ENCODE measurements at places on chromosomes 7 and 10.

DNA sequence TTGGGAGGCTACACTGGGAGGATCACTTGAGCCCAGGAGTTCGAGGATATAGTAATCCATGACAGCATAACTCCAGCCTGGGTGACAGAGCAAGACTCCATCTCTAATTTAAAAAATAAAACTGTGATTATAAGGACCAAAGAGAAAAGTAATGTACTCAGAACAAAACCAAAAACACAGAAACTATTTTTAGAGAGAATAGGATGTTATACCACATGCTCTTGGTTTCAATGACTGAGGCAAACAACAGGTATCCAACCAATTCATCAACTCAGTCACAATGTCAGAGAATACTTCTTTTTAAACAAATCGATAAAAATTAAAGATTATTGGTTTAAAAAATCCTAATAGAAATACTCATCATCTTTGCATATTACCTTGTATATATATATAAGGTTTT lies 186.7 kb downstream of the TPK1 start:
- DNase-seq, result no peak

DNA sequence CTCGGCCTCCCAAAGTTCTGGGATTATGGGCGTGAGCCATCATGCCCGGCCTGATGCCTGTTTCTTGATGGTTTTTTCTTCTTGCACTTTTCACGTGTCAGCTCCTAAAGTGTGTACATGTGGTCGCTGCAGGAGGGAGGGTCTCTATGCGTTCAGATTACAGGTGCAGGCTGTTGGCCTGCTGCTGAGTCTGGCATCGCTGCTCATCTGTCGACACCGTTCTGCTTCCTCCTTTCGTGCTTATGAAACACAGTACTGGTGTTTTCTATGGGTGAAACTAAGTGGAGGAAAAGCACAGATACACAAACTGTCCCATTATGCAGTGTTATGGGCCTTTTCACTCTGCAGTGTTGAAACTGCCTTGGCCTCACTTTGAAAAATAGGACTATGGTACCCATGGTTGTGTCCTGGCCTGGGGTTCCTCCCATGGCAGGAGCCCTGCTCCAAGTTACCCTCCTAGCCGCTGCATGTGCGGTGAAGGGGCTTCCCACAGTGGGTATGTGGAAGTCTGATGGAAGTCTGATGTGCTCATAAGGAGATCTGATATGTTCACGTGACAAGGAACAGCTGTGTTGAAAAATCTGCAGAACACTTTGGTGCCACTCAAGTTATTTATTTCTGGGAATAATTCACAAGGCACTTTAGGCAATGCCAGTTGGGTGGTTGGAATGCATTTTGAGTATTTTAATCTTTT lies 23.5 kb downstream of the OGDH start:
- no peak for DNase-seq

DNA sequence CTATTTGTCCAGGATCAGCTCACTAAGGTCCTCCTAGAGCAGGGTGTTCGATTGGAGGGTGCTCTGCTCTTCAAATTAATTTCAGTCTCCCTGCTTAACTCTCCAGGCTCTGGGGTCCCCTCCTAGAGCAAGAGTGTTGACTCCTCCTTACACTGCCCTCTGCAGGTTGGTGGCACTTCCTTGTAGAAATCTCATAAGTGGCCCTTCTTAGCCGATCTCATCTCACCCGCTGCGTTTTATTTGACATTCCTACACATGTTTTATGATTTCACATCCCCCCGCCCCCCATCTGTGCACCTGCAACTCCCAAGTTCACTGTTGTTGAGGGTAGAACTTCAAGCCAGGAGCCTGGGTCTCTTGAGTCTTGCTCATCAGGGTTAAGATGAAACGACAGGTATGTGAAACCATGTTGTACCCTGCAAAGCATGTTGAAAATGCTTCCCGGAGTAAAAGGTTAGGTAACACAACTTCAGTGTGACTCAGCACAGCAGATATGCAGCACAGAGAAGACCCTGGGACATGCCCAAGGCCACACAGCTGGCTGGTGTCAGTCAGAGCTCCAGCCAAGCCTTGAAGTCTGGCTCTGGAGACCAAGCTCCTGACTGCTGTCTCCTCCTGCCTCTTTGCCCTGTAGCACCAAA lies 171.2 kb downstream of the PRKAG2 start:
- DNase-seq, result no peak

- DNase-seq, result no peak
Observed at GRCh38 chr7:55965805-55966421, 1.5 kb downstream of the NIPSNAP2 start.

DNA sequence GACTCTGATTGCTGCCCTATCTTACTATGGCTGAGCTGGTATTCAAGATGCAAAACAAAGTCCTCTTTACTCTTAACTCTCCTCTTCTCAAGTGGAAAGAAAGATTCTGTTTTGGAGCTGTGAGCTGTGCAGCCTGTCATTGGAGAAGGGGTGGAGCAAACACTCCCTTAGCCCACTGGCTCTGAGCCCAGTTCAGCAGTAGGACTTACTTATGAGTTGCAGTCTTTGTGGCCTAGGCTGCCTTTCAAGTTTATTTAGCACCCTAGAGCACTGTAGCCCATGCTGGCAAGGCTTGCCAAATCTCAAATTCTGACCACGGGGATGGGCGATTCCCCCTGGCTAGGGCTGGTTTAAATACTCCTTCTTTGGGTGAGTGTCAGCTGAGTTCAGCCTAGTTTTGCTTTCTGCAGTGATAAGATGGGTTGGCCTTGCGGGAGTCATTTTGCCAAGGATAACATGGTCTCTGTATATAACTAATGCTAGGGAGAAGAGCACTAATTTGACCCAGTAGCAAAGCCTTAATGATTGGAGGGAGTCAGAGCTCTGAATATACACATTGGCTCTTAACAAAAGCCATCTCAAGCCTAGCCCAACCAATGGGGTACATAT lies 110.2 kb downstream of the MYO3A start:
- DNase-seq, result no peak

DNA sequence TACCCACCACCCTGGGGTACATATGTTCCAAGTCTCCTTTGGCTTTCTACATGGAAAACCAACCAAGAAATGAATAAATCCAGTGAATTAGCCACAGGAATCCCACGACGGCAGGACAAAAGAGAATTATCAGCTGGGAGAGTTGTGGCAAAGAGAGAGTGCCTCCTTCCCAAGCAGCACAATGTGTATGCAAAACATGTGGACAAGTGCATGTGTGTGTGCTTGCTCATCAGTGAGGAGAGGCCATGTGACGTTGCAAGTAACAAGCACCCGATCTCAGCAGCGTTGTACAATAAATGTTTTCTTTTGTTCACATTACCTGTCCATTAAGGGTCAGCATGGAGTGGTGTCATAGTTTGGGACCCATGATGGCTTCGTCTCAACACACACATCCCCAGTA lies 50.0 kb upstream of the EMX2 start:
- no peak for DNase-seq

- DNase-seq, result no peak
Observed at GRCh38 chr7:148084138-148084537, 506.4 kb upstream of the C7orf33 start.

Data from HS-27A (cell line).